Thoracic aorta (tissue), 2 donors: ENCODE measurements at places on chromosomes 3 and 15. TPM values are rescaled to one million over a fixed set of nuclear protein-coding genes. Genes with fewer than 3 reads are reported as not detected.

The POC1A gene
- total RNA-seq: 8.1 TPM

The DLL4 gene
- total RNA-seq: 13.0 TPM

The PLA2G4F gene
- total RNA-seq: 0.78 TPM

The PLSCR4 gene
- total RNA-seq: 148 TPM

The PP2D1 gene
- total RNA-seq: not detected

The LRRC2 gene
- 0.42 TPM for total RNA-seq

The SLC51A gene
- total RNA-seq: not detected

The PLSCR2 gene
- total RNA-seq: 2.9 TPM

The KCNMB3 gene
- total RNA-seq: 10.3 TPM

DNA sequence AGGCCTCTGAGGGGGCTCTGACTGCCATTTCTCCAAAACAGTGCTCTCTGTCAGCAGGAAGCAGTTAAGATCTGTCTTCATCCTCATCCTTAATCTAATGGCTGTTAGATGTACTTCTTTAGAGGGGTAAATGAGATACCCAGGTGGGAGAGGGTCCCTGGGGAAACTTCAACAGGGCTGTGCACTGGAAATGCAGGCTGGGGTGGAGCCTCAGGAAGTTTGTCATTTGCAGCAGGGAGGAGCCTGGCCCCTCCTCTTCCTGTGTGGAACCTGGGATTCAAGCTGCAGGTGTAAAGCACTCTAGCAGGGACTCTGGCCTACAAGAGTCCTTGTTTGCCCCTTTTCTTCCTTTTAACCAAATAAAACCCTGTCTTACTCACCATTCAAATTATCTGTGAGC, 1173.6 kb downstream of the OTOL1 start:
- no peak for DNase-seq

DNA sequence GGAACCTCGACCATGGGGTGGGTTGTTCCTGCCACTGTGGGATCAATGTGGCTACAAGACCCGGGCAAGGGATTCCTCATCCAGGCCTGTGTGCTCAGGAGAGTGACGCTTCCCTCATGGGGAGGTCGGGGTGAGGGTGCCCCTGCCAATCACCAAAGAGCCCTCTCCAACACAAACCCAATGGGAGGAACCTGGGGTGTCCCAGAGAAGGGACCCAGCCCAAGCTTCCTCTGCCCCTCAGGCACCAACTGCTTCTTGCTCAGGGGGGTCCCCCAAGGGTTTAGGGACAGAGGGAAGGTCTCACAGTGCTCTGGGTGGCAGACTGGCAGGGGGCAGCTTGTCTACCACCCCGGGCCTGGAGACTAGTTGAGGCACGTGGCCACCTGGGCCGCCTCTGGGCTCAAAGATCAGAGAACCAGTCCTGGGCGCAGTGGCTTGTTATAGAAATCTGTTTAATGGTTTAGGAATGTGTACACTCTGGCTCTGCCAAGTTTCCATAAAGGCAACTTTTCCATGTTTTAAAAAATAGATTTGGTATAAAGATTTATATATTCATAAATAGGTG, 26.6 kb downstream of the GP9 start:
- peak; percentile 25 for DNase-seq

DNA sequence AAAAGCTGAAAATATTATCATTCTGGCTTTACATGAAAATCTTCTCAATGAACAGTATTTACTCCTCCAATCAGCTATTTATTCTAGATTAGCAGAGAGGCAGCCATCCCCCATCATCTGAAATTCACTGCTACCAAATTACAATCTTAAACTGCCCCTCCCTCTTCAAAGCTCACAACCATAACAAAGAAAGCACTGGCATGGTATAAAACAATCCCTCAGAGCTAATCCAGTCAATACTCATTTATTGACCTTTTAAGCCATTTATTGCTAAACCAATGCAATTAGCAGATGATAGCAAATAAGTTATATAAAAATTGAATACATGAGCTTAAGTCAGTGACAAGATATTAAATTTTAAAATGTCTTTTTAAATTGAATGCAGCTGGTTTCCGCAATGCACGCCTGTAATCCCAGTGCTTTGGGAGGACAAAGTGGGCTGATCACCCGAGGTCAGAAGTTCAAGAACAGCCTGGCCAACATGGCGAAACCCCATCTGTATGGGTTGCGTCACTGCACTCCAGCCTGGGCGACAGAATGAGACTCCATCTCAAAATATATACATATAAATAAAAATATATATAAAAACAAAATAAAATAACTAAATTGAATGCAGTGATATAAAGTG, 12.1 kb downstream of the SLC4A7 start:
- no peak for DNase-seq

GRCh38 chr3:56087451-56088053, 380.7 kb downstream of the ERC2 start:
- DNase-seq: no peak

GRCh38 chr3:188583341-188584161, 429.6 kb downstream of the LPP start:
- no peak for DNase-seq

- no peak for DNase-seq
Measured at GRCh38 chr3:30315447-30315846, 291.0 kb upstream of the TGFBR2 start.

DNA sequence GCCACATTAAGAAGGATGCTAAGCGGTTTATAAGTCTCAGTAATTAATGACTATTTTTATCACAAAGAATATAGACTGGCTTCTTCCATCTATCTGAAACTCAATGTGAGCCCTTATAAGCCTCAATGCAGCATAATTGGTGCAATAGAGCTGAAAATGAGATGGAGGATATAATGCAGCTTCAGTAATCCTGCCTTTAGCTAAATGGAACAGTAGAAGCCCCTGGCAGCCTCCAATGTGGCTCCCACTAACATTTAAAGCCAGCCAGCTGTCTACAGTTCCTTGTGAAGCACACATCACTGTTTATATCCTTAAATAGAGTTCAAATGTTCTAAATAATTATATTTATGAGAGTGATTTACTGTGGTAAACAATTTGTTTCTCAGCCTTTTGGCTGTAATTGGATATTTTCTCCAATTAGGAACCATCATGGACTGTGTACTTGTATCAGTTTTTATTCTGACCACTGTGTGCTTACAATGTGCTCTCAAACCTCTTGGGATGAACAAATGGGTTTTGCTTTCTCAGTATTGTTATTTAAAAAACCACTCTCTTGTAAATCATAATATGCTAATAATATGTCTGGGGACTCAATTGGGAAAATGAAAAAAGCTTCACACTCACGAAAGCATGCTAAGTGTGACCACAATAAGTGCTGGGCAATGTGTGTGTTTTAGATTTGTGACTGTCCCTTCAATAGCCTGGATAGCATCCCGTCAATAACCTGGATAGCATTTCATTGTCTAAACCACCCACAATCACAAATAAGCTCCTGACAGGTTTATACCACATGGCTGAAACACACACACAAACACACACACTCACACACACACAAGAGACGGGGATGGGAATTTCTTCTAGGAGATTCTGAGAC, 366.6 kb downstream of the GBE1 start:
- DNase-seq: no peak

DNA sequence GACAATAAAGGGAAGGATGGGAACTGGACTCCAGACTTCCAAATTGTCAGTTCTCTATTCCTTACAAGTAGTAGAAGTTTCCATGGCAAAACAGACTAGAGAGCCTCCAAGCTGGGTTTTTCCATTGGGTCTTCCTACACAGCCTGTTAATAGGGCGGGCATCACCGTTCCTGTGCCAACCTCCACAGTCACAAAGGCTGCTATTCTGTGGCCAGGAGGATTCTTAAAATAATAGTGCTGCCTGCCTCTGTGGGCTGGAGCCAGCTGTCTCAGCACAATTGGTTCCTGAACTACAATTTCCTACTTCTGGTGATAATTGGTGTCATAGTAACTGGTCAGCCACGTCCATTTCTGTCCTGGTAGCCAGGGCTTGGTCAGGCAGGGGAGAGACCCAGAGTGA, 38.6 kb downstream of the LYZL4 start:
- no peak for DNase-seq

DNA sequence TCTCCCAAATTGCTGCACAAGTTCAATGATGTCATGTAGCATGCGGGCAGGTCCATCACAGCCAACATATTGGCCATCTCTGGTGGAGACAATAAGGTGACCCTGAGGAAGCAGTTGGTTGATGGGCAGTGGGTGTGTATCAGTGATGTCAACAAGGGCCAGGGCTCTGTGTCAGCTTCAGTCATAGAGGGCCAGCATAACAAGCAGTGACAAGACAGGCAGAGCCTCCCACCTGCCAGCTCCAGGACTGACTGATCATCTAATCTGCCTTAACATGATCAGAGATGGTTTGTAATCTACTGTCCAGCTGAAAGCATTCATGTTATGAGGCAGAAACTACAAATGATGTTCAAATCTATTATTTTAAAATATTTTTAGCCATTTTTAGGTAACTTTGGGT, 62.3 kb downstream of the GLB1 start:
- no peak for DNase-seq

- DNase-seq: no peak
Measured at GRCh38 chr3:4981665-4982494, 2.6 kb downstream of the BHLHE40 start.

DNA sequence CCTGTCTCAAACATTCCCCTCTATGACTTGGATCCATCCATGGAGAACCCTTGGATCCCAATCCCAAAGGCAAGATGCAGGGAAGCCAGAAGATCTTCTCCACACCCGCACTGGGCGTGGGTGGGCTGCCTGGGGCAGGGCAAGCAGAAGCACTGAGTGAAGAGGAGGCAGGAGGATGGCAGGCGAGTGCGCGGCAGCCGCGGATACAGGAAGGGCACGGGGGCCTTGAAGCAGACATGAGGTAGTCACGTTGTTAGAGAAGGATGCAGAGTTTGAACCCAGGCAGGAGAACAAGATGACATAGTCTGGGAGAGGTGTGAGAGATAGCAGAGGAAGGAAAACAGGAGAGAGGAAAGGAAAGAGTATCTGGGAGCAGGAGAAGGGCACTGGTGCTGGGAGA, 5.1 kb upstream of the IGDCC3 start:
- DNase-seq: no peak

- no peak for DNase-seq
Measured at GRCh38 chr3:81872566-81872965, 111.1 kb upstream of the GBE1 start.

GRCh38 chr3:13281507-13282357, 138.4 kb downstream of the NUP210 start:
- DNase-seq: no peak

- DNase-seq: no peak
Measured at GRCh38 chr15:58473724-58474123, 41.9 kb downstream of the LIPC start.

DNA sequence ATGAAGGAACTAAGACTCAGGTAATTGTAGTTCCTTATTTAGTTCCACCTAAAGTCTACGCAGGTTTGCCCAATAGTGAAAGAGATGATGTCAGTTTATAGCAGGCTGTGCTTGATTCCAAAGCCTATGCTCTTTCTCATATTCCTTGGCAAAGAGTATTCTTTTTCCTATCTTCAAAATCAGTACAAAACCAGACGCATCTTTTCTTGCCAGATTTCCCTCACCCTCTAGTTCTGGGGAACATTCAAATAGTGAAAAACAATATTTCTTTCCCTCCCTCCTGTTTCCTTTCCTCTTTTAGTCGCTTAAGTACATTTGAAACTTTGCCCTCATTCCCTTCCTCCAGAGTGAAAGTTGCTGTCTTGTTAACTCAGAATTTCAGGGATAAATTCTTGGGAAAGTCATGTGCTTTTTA, 134.6 kb upstream of the PDZRN3 start:
- no peak for DNase-seq

GRCh38 chr3:136840252-136840651, 21.3 kb downstream of the SLC35G2 start:
- DNase-seq: no peak

DNA sequence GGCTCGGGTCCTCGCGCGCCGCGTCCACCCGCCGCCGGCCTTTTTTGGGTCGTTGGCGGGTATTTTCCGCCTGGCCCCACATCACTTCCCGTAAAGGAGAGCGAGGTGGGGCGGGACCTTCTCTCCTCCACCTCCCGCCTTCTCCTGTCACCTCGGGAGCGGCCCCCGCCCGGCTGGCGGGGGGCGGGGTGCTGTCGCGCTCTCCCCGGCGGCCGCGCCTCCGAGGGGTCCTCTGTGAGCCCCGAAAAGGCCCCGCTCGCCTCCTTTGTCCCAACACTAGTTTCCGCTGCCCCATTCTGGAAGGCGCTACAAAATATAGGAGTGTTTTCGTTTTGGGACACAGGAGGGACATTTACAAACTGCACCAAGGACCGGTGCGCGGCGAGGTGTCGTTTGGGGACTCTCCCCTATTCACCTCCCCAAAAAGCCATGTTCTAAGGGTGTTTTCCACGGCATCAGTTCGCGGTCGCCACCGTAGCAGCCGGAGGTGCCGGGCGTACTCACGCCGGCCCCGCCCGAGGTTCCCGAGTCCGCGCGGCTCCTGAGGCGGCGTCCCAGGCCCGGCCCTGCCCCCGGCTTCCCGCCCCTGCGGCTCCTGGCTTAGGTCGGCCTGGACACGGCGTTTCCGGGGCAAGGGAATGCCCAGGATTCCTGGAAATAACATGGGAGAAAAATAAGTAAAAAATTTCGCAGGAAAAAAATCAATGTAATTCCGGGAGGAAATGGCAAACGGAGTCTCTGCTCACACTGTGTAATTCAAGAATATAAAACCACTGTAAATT, at the start of gene RAB27A:
RAB27A (minus strand) TSS at position 68 of the 782 bp plus-strand sequence. CDS start 54,879 bp downstream, outside the sequence.
- no peak for DNase-seq

DNA sequence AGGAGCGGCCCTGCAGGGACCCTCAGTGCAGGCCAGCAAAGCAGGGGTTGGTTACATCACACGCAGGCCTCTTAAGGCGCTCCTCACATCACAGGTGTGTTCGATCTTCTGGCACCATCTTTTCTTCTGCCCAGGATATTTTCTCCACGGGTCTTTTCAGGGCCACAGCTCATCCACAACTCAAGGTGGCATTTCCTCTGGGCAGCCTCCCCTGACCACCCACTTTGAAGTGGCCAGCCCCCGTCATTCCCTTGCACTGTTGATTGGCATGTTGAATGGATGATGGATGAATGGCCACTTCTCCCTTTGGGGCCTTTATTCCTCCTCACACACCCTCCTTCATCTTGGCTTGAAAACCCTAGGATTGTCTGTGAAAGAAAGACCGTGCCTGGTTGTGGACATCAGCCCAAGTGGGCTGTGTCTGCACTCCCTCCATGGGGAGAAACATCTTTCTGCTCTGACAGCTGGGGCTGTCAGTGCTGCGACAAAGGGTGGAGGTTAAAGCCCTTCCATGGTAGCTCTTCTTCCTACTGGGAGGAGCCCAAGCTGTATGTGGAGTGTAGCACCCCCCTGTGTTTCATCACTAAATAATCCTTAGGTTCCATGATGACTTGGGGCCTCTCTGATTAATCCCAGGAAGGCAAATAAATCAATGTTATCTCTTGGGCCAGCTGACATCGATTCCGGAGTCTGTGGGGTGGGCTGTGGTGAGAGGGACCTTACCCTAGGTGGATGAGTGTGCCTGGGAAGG, 102.5 kb downstream of the EPHB1 start:
- no peak for DNase-seq

- DNase-seq: no peak
Measured at GRCh38 chr3:30141178-30141581, 465.2 kb upstream of the TGFBR2 start.
